Heart right ventricle (tissue), 16 donors: ENCODE measurements at places on chromosomes 13 and 19. TPM values are rescaled to one million over a fixed set of nuclear protein-coding genes. Genes with fewer than 3 reads are reported as not detected.

The FAM124A gene
- 5.2 TPM for polyA plus RNA-seq

The CEACAM6 gene
- polyA plus RNA-seq, result 0.03 TPM

The VSTM1 gene
- not detected for polyA plus RNA-seq

The MEDAG gene
- 6.1 TPM for polyA plus RNA-seq

The LIN37 gene
- 29.4 TPM for polyA plus RNA-seq

The KCTD12 gene
- polyA plus RNA-seq, result 15.5 TPM

The C19orf38 gene
- 0.66 TPM for polyA plus RNA-seq

The PLVAP gene
- polyA plus RNA-seq, result 69.1 TPM

The UPK1A gene
- polyA plus RNA-seq, result not detected

The SOHLH2 gene
- polyA plus RNA-seq, result 1.0 TPM

The GRIK5 gene
- 1.4 TPM for polyA plus RNA-seq

The KIR3DL2 gene
- not detected for polyA plus RNA-seq

The LRRC4B gene
- 3.0 TPM for polyA plus RNA-seq

The C19orf18 gene
- 20.7 TPM for polyA plus RNA-seq

The NCR1 gene
- polyA plus RNA-seq, result not detected

The CPT1C gene
- polyA plus RNA-seq, result 10.7 TPM

The QPCTL gene
- 4.5 TPM for polyA plus RNA-seq

The PROZ gene
- 0.03 TPM for polyA plus RNA-seq

The LENG1 gene
- polyA plus RNA-seq, result 14.6 TPM

The FPR3 gene
- 0.73 TPM for polyA plus RNA-seq

The TMEM238 gene
- polyA plus RNA-seq, result not detected

The CDC42EP5 gene
- 21.9 TPM for polyA plus RNA-seq

The ZNF850 gene
- polyA plus RNA-seq, result 0.80 TPM

The SIGLEC14 gene
- 0.37 TPM for polyA plus RNA-seq

The TRPM4 gene
- 100 TPM for polyA plus RNA-seq

The OR7C1 gene
- polyA plus RNA-seq, result 0.07 TPM

The LILRB1 gene
- 0.54 TPM for polyA plus RNA-seq

The HNRNPUL1 gene
- 55.5 TPM for polyA plus RNA-seq

The CALR3 gene
- not detected for polyA plus RNA-seq

The WDR62 gene
- 1.6 TPM for polyA plus RNA-seq

The TNFSF9 gene
- polyA plus RNA-seq, result 0.15 TPM

The C19orf73 gene
- polyA plus RNA-seq, result 1.9 TPM

The IZUMO4 gene
- 13.1 TPM for polyA plus RNA-seq

The CRX gene
- polyA plus RNA-seq, result not detected

The ANGPTL8 gene
- polyA plus RNA-seq, result 13.0 TPM

The FTL gene
- 1,046 TPM for polyA plus RNA-seq

The CHAMP1 gene
- 3.0 TPM for polyA plus RNA-seq

The SYDE1 gene
- polyA plus RNA-seq, result 12.9 TPM

The FFAR2 gene
- 0.10 TPM for polyA plus RNA-seq

The CGB8 gene
- polyA plus RNA-seq, result not detected

The RYR1 gene
- 1.7 TPM for polyA plus RNA-seq

The CGB1 gene
- not detected for polyA plus RNA-seq

The ZGLP1 gene
- polyA plus RNA-seq, result 8.9 TPM

The SLC17A7 gene
- polyA plus RNA-seq, result 2.0 TPM

The GJB6 gene
- polyA plus RNA-seq, result 0.06 TPM

The SHC2 gene
- 11.2 TPM for polyA plus RNA-seq

The SLC25A41 gene
- polyA plus RNA-seq, result 1.7 TPM

The MRPL54 gene
- polyA plus RNA-seq, result 124 TPM

The HIPK4 gene
- not detected for polyA plus RNA-seq

The TTC9B gene
- polyA plus RNA-seq, result not detected

The NKG7 gene
- polyA plus RNA-seq, result 3.1 TPM
